Kidney epithelial cell (primary cell): ENCODE measurements at places on chromosomes 12 and 14.

DNA sequence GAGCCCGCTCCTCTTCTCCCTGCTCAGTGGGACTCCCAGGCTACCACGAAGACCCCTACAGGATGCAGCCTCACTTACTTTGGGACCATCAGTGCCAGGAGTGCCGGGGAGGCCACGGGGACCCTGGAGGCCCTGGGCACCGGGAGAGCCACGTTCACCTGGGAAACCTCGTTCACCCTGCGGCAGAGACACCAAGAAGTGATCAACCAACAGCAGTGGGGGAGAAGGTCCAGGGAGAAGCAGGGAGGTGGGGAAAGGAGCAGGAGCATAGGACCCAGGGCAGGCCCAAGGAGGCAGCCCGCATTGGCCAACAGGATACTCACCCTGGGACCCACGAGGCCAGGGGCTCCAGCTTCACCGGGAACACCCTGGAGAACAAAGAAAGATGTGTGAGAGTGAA lies 19.4 kb downstream of the TMEM106C start:
- no peak for DNase-seq

GRCh38 chr14:30272848-30273832 lies 285.8 kb upstream of the G2E3 start:
- DNase-seq: no peak

- no peak for DNase-seq
Measured at GRCh38 chr12:92411687-92412086, 266.0 kb upstream of the BTG1 start.

DNA sequence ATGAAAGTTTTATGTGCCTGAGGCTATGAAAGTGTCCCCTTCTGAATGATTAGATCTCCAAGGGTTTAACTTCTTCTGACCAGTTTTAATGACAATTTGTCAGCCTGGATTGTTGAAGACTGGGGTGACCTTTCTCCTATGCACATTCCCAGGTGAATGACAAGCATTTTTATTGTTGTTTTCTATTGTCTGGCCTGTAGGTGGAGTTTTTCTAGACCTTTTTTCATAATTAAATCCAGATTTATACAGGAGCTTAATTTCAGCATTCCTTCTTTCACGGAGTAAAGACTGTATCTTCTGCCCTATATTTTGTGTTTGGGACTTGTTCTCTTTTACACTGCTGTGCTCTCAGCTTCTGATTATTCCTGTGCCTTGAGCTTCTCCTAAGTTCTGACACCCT lies 125.0 kb upstream of the FAR2 start:
- no peak for DNase-seq

GRCh38 chr12:64395739-64396138 lies 5.2 kb upstream of the C12orf56 start:
- no peak for DNase-seq

DNA sequence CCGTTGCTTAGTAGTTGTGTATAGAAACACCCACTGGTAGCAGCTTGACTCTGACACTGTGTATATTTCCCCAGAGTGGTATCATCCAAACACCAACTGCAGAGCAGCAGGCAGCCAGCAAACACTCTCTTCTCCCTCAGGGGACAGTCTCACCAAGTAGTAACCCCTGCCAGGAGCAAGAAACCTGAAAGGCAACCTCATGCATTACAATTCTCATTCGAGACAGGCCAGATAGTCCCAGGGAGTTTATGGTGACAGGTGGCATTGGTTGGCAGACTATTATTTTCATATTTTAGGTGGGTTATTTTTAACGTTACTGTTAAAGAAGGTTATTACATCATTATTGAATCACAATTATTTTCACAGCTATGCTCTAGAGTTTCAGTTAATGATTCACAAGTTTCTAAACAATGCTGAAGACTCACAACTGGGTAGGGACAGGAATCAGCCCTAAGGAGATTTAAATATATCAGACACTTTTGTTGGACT lies 222.8 kb downstream of the EGLN3 start:
- DNase-seq: no peak

DNA sequence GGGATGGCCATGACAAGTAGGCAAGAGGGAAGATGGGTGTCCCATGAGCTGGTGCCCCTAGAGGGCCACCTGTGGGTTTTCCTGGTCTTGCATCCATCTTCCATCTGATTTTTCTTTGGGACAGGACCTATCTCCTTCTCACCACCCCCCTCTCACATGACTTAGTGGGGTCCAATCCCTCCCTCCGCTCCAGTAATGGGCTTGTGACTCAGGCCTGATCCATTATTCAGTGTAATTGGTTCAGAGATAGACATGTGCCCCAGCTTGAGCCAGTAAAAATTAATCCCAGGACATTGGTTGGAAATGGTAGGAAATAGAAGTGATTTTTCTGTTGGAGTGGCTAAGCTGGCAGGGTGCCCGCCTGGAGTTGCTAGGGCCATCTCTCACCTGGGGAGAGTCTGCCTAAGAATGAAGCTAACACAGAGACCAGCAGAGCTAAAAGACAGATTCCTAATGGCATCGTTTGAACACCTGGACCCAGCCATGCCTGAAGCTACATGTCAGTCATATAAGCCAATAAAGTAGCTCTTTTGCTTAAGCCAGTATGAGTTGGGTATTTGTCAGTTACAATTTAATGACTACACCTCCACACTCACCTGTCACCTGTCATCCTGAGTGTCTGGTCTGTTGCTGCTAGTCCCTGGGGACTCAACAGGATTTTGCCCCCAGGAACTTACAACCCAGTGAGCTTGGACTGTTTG lies 14.7 kb downstream of the RASAL1 start:
- DNase-seq: no peak

DNA sequence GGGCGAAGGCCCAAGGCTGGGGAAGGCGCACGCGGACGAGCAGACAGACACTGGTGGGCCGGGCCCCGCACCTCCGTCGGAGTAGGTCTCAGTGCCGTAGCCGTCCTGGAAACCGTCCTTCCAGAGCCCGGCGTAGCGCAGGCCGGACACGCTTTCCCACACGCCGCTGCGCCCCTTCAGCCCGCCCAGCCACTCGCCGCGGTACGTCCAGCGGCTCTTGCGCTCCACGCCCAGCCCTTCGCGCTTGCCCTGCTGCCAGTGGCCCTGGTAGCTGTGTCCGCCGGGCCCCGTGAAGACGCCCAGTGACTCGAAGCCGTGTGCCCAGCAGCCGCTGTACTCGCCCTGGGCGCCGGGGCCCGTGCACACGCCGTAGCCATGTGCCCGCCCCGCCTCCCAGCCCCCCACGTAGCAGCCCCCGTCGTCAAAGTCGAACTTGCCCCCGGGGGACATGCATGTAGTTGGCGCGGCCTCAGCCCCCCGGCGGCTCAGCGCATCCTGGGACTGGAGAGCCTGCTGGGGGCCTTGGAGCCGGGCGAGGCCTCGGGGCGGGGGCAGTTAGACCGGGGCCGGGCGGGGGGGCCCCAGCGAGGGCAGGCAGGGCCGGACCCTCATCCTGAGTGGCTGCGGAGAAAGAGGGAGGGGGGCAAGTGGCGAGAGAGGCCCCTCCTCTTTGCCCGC lies 1.4 kb downstream of the JPH4 start:
- no peak for DNase-seq

DNA sequence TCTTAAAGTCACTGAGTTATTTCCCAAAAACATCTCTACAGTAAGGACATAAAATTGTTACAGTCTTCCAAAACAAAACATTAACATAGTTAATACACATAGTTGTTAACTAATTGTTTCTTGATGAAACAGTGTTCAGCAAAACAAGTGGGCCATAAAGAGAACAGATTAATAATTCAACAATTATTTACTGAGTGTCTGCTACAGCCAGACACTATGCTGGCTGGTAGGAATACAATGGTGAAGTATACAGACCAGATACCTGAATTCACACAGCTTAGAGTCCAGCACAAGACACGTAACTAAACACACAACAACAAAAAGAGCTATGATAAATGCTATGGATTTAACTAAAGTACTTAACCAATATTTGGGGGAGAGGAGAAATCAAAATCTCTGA lies 47.0 kb downstream of the PPP1R12A start:
- no peak for DNase-seq

DNA sequence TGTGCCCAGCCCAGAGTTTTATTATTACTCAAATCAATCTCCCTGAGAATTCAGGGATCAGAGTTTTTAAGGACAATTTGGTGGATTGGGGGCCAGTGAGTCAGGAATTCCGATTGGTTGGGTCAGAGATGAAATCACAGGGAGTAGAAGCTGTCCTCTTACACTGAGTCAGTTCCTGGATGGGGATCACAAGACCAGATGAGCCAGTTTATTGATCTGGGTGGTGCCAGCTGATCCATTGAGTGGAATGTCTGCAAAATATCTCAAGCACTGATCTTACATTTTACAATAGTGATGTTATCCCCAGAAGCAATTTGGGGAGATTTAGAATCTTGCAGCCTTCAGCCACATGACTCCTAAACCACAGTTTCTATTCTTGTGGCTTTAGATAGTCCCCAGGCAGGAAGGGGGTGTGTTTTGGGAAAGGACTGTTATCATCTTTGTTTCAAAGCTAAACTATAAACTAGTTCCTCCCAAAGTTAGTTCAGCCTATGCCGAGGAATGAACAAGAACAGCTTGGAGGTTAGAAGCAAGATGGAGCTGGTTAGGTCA lies 89.1 kb upstream of the CNOT2 start:
- DNase-seq: no peak

DNA sequence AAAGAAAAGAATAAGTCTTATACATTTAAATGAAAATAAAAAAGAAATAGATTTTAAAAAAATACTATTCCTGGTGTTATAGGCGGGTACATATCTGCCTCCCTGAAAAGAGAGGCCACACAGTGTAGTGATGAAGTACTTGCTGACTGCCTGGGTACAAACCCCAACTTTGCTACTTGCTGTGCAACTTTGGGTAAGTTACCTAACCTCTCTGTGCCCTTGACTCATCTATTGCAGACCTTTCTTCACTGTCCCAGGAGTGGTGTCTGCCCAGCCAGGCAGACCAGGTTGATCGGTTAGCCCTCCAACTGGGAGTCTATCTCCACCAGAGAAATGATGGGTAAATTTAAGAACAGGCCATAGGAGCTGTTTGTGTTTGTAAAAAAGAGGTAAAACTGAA lies 82.0 kb downstream of the SLC24A4 start:
- no peak for DNase-seq

DNA sequence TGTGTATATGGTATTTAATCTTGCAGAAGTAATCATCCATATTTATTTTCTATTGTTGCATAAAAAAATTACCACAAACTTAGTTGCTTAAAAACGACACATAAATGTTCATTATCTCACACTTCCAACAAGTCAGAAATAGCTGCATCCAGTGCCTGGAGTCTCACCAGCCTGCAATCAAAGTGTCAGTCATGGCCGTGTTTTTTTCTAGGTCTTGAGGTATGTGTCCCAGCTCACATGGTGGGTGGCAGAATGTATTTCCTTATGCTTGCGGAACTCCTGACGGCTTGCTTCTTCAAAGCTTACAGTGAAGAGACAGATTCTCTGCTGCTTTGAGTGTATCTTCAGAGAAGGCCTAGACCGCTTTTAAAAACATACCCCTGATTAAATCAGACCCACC lies 670.2 kb upstream of the LMO3 start:
- DNase-seq: no peak

- DNase-seq: no peak
Measured at GRCh38 chr12:123854918-123855317, 92.8 kb downstream of the DNAH10 start.

GRCh38 chr14:81280136-81280791 lies 59.5 kb upstream of the GTF2A1 start:
- DNase-seq: no peak

GRCh38 chr14:101977311-101978071 lies 13.1 kb downstream of the DYNC1H1 start:
- DNase-seq: no peak

GRCh38 chr12:111776836-111777344 lies 10.2 kb downstream of the ALDH2 start:
- no peak for DNase-seq

DNA sequence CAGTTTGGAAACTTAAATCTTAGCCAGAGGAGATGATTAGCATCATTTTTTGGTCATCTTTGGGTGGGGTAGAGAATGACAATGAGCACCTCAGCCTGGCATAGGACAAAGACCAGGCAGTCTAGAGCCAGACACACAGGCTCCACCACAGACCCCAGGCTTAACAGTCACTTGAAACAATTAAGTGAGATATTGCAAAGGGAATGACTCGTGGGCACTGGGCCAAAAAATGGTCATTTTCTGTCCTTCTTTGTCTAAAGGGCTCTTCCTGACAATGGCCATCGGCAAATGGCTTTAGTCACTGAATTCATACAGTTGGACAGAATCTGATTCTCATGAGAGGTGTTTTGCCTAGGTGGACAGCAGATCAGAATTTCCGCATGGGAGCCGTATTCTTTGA lies 78.0 kb upstream of the DICER1 start:
- no peak for DNase-seq

GRCh38 chr12:116368196-116369194 lies 91.0 kb upstream of the MED13L start:
- DNase-seq: no peak

GRCh38 chr14:63421226-63421625 lies 102.5 kb upstream of the GPHB5 start:
- DNase-seq: no peak

DNA sequence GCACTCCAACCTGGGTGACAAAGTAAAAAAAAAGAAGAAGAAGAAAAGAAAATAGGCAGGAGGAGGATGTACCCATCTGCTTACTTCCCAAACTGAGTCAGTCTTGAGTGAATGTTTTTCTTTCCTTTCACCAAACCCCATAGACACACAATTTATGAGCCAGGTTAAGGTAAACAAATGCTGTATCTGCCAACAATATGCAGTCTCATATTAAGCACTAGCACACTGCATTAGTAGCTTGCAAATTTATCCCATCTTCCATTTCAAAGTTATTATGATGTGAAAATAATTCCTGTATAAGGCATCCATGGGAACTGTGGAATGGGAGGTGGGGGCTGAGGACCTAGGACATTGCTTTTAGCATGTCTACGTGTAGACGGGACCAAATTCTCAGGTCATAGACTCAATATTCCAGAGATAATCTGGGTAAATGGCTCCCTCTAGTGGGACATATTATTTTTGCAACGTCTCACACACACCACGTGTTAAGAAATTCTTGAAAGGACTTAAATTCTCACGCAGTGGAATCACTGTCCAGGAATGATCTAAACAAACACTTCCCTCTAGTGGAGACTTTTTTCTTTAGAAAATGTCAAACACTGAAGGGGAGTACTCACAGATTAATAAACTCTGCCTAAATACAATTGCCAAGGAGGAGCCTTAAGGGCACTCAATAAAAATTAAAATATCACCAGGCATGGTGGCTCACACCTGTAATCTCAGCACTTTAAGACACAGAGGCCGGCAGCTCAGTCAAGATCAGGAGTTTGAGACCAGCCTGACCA lies 17.1 kb upstream of the OR10P1 start:
- peak; percentile 79 for DNase-seq

GRCh38 chr12:45789025-45789424 lies 59.5 kb downstream of the ARID2 start:
- no peak for DNase-seq

DNA sequence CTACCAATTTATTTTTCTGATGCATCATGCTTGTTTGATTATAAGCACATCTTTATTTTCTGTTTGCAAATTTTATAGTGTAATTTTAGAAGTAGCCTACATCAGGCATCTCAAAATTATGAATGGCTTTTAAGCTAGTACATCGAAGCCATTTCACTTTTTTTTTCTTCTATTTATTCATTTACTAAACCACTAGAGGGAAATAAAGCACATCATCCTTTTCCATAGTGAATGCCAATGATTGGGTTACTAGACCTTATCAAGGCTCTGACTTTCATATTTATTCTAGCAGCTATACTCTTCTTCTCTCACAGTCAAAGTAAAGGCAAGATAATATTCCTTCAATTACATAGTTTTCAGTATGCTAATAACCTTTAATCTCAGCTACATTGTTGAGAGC lies 736.4 kb upstream of the LRFN5 start:
- no peak for DNase-seq
